Sigmoid colon (tissue), 7 donors: ENCODE measurements at places on chromosomes 12 and 14. TPM values are rescaled to one million over a fixed set of nuclear protein-coding genes. Genes with fewer than 3 reads are reported as not detected.

DNA sequence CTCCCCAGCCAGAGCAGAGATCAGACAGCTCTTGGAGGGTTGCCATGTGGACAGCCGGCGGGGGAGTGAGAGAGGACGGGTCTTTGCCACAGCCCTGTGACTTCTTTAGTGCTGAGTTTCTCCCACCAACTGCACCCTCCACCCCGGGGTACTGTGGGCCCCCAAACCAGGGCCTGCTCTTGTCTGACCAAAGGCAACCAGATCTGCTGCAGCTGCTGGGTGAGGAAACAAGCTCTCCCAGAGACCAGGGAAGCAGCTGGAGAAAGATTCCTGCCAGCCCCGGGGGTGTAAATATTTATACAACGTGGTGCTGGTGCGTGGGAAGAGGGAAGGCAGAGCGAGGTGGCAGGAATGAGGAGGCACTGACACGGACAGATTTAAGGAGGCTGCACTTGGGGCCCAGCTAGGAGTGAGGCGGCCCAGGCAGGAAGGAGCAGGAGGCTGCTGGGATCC lies 14.3 kb upstream of the ZFP36L1 start:
- peak; percentile 92 for DNase-seq

GRCh38 chr12:20314328-20314727 lies 54.0 kb upstream of the PDE3A start:
- no peak for DNase-seq

Gene CNIH1
- 213 TPM for total RNA-seq

Gene TMEM30B
- 0.54 TPM for total RNA-seq

Gene B4GALNT3
- total RNA-seq, result 0.36 TPM

GRCh38 chr14:42429401-42429800 lies 822.7 kb downstream of the LRFN5 start:
- no peak for DNase-seq

- DNase-seq, result no peak
These were observed 32.5 kb downstream of the NFYB start for GRCh38 chr12:104105461-104105860.

Gene SLC6A12
- 2.1 TPM for total RNA-seq

DNA sequence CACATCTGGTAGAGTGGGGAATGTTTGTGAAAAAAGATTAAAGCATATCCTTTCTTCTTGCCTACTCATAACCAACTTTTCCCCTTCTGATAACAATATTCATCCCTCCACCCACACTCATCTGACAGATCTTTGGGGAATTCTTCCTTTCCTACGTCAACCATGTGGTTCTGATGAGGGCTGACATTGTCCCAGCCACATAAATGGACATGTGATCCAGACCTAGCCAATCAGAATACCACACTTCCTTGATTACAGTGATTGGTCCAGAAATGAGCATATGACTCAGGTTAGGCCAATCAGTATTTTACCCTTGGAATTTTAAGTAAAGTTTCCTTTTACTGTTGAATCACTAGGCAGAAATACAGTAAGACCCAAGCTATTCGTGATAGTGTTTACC lies 58.9 kb downstream of the GPR65 start:
- no peak for DNase-seq

GRCh38 chr12:124369055-124369826 lies 74.3 kb downstream of the RFLNA start:
- peak; percentile 97 for DNase-seq

Gene DLK1
- total RNA-seq, result 0.36 TPM
